ENCODE measurements at places on chromosomes 5 and 9.

DNA sequence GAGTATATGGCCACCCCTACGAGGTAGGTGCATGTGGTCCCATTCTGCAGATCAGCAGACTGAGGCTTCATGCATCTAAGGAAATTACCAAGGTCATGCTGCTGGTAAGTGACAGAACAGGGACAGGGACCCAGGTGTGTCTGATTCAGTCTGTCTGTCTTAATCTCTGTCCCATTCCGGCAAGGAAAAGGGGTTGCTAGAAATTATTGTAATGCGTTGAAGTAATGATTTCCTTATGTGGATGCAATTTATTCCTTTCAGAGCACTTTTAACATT is 76.8 kb downstream of the AMBP start:
- DNase-seq, result no peak

DNA sequence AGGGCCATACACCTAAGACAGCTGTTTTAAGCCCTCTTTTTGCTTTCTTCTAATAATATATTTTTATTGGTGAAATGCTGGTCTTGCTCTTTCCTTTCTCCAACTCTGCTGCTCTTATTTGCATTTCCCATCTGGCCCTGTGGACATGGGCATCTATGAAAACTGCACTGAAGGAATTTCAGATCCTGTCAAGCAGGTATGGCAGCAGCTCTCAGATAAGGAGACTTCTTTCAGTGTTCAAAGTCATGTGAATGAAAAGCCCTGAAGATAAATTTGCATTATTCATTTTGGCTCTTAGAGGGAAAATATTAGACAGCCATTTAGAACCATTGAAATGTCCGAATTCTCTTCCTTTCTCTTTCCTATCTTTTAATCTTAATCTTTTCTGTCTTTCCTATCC is 668.0 kb upstream of the RIOK2 start:
- no peak for DNase-seq

GRCh38 chr5:171711571-171711970 is 74.0 kb upstream of the SMIM23 start:
- no peak for DNase-seq

DNA sequence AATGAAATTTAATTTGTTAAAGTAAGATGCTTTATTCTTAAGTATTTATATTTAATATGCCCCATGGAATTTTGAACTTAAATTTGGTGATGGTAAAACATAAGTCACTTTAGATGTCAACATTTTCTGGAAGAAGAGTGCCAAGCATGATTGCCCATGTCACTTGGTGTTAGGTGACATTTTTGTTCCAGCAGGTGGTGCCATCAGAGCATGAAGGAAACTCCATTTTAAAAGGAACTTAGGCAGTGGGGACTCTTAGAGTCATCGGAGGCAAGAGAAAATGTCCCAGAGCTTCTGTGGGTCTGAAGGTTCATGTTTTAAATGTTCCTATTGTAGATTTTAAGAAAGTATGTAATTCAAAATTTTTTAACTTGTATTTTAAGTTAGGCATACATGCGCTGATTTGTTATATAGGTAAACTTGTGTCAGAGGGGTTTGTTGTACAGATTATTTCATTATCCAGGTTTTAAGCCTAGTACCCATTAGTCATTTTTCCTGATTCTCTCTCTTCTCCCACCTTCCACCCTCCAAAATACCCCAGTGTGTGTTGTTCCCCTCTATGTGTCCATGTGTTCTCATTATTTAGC is 789.3 kb downstream of the SEMA5A start:
- peak; percentile 35 for DNase-seq
